ENCODE measurements at places on chromosomes 1 and 21.

DNA sequence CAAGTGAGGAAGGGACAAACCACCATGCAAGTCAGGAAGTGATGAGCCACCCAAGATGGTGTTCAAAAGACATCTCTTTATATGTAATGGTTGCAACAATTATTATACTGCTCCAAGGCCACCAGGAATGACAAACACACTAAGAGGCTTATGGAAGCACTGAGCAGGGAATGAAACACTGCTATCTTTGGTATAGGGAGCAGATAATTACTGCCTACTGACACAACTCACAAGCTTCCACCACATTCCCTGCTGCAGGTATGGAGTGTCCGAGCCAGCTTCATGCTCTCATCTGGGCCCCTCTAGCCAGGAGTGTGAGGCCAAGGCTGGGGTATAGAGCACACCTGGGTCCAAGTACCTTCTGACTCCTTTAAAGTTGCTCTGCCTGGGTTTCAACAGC lies 371.4 kb downstream of the HHAT start:
- DNase-seq, result no peak

DNA sequence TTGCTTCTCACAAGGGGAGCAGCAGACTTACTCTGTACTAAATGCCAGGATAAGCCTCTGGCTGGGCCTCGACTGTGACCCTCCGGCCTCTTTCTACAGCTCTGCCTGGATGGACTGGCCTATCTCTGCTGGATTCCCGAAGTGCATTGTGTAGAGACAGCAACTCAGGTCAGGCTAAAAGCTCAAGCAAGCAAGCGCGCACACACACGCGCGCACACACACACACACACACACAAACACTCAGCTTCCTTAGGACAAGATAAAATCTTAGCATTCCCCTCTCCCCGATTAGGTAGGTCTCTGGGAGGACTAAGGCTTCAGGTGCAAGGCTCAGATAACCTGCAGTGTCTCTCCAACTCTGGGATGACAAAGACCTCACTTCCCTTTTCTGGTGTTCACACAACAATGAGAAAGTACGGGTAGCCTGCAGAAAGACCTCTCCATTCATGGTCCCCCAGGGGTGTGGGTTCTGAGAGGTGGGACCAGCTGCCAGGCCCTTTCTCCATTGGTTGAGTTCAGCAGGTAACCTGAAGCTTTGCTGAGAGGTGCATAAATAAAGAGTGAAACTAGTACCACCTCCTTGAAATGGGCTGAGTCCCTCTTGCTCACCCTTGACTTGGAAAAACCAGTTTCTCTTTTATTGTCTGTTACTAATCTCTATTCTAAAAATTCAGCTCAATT lies 155.1 kb upstream of the CAMK1G start:
- DNase-seq, result no peak

DNA sequence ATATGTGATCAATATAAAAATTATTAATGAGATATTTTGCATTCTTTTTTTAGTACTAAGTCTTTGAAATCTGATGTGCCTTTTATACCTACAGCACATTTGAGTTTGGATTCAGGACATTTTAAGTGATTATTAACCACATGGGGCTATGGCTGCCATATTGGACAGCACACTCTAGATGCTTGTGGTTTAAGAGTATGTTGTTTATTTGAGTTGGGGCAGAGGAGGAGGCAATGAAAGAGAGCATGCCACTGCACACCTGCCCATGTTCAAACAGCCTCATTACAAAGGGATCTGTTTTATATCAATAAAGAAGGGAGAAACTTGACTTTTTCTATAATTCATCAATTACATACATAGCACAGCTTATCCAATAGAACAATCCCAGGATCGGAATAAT lies 99.4 kb upstream of the EDEM3 start:
- DNase-seq, result no peak

GRCh38 chr1:8455700-8456307 lies 137.9 kb downstream of the SLC45A1 start:
- no peak for DNase-seq

- no peak for DNase-seq
Measured at GRCh38 chr1:236304682-236305081, 22.9 kb upstream of the ERO1B start.

Measured in forelimb muscle (tissue), 1 donor.